Activated CD8-positive, alpha-beta T cell treated with anti-CD3 and anti-CD28 coated beads, Interleukin-2, amount 10 ng/mL, durations not matched to agents 7 days and 5 days (primary cell): ENCODE measurements at places on chromosomes 12 and 14.

DNA sequence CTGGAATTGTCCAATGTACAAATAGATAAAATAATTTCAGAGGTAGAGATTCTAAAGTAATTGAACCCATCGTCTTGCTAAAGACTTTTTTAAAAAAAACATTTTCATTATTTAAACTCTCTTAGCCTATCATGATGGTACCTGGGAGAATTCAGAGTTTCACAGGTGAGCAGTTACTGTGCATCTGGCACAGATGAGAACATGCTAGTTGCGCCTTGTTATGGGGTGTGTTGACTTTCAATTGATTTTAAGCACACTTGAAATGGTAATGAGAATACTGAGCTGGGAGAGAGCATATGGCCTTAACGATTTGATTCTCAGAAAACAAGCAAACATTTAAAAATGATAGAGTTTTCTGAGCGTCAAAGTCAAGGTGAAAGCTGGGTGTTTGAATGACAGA lies 66.6 kb downstream of the FLRT2 start:
- DNase-seq, result no peak

DNA sequence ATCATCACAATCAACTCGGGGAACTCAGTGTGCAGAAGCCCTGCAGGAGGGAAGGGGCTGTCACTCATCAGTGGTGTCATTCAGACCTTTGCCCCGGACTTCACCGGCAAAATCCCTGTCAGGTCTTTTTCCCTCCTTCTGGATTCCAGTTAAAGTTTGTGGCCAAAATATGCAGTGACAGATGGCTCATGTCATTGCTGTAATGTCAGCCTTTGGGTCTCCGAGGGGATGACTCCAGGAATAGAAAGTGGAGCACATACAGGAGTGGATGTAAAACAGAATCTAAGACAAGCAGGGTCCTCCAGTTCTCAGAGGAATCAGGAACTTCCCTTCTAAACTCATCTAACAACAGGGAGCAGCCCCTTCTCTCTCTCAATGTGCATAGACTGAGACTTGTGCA lies 130.3 kb upstream of the RASSF8 start:
- DNase-seq, result no peak

DNA sequence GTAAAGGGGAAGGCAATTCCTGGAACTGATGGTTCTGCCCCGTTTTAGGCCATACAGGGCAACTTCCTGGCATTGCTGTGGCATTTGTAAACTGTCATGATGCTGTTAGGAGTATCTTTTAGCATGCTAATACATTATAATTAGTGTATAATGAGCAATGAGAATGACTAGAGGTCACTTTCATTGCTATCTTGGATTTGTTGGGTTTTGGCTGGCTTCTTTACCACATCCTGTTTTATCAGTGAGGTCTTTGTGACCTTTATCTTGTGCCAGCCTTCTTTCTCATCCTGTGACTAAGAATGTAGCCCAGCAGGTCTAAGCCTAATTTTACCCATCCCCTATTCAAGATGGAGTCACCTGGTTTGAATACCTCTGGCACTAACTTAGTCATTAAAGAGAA lies 51.2 kb downstream of the TESPA1 start:
- DNase-seq, result peak; percentile 47

- DNase-seq, result no peak
Measured at GRCh38 chr14:31939934-31940333, 137.2 kb upstream of the ARHGAP5 start.

- DNase-seq, result no peak
Measured at GRCh38 chr14:36362648-36363047, 42.2 kb upstream of the MBIP start.

GRCh38 chr14:53545217-53545616 lies 392.1 kb upstream of the DDHD1 start:
- no peak for DNase-seq

- DNase-seq, result no peak
Measured at GRCh38 chr14:77242752-77243151, 28.3 kb downstream of the NGB start.
